Vagina (tissue), 2 donors: ENCODE measurements at places on chromosomes 2 and 18.

DNA sequence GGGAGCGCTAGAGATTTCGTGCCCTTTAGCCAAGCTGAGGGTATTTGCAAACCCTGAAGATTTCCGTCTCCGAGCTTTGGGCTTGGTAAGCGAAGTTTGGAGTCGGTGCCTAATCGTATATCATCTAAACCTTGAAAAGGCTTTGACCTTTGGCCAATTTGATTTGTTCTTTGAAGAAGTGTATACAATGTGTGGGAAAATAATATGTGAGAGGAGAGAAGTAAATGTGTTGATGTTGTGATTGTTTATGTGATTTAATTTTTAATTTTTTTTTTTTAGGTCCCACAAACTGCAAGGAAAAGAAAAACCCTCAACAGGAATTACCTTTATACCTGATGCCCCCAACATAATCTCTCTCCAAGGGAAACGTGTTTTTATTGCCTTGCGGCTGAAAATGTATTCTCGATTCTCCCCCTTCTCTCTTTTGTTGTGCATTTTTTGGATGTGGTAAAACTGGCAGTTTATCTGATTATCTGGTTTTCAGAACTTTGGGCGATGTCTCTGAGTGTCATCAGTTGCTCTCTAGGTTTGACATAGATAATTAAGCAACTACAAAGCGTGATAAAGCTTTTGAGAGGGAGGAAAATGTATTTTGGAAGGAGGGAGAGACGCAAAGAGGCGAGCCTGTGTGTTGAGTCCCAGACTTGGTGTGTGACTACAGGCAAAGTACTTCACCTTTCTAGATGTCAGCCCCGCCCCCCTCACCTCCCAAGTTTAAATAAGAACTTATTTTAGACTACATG is 912 bp upstream of the FBXO11 start:
- no peak for DNase-seq

DNA sequence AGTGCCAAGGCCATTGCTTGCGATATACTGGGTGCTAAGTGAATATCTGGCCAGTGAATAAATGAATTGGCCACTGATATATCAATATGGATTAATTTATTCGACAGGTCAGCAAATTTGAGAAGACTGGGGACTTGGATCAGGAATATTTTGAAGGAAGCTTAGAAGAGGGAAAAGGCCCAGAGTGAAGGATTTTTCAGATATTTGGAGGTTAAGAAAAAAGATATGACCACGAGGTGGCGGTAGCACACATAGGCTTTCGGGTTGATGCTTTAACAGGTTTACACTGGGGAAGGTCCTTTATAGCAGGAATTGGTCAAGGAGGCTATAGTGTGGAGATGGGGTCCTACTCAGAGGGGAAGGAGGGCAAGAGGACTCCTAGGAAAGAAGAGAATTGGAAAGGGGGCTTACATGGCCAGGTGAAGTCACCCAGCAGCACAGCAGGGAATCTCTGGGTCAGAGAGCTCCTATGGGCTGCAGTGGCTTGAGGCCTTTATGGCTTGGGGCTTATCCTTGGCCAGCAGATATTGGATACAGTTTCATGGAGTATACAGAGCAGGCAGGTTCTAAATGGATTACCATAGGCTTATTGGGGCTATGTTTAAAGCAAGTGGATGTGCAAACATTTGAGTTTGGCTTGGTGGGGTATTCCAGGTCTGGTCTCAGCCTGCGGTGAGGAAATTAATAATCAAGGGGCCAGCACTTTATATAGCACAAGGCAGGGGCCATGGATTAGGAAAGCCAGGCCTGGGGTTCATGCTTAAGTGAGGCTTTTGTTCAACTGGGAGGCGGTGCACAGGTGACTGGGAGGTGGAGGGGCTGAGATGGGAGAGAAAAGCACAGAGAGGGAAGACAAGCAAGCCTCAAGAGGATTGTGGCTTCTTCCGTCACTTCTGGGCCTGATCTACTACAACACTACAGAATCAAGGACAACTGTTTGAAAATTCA is 9.7 kb downstream of the IL1RN start:
- DNase-seq: no peak

DNA sequence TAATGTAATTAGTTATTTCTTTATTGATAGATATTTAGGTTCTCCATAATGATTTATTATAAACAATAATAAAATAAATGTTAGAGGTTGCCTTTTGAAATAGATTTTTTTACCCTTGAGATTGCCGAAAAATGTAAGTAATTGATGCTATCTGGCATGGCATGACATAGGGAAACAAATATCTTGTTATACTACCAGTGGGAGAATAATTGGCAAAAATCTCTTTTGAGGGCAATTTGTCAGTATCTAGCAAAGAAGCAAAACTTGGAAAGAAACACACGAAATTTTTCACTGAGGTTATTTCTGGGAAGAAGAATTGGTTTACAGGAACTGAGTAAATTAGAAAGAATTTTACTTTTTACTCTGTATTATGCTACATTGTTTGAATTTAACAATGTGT is 547.2 kb upstream of the SETBP1 start:
- DNase-seq: no peak

DNA sequence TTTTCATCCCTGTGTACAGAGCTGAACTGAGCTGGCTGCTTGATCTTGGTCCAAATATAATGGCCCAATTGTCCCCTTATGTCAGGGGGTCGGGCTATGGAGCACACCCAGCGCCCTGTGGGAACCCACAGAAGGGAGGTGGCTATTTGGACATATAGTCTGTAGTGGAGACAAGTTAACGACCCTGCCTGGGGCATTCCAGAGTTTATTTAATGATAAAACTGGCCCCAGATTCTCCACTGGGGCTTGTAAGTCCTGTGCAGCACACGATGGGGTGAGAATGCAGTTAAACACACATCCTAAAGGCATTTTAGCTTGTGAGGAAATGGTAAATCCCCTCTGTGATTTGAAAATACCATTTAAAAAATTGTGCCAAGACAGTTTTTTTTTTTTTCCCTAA is 72.9 kb downstream of the QPCT start:
- no peak for DNase-seq

GRCh38 chr2:182933629-182934028 is 67.2 kb upstream of the FRZB start:
- no peak for DNase-seq

GRCh38 chr18:26526128-26526965 is 22.0 kb downstream of the KCTD1 start:
- no peak for DNase-seq

DNA sequence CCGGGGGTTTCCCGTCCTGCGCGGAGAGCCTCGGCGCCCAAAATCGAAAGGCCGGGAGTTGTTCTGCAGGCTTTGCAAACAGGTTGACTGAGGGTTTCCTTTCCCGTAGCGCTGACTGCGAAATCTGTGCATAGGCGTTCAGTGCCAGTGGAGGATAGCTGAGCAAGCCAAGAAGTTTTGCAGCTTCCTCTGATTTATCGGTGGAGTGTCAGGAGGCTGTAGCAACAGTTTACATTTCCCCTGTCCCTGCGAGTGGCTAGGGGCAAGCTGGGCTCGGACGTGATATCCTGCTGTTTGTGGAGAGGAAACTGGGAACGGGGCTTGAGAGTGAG is 694 bp downstream of the THSD7B start:
- DNase-seq: no peak

DNA sequence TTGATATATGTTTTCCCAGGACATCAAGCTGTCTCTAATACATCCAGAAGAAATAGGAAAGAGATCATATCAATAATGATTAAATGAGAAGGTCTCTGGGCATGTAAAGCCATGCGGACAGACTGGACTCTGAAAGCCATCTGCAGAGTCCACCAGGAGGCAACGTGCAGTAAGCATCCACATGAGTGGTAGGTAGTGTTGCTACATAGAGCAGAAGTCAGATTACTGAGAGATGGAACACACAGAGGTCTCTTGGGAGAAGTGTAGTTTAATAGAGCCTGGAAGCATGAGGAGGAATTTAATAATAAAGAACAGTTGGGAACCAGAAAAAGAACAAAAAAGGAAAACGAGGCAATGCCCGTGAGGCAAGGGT is 758.1 kb upstream of the DDX18 start:
- DNase-seq: no peak
